ENCODE measurements at places on chromosomes 5 and 9.

GRCh38 chr9:33620738-33621439 lies 96.8 kb downstream of the ANKRD18B start:
- DNase-seq = no peak

- DNase-seq = no peak
Measured at GRCh38 chr5:17852740-17853139, 218.5 kb downstream of the TAF11L14 start.

GRCh38 chr9:130660683-130661450 lies 3.5 kb upstream of the PRDM12 start:
- DNase-seq = no peak

- DNase-seq = no peak
Measured at GRCh38 chr5:139696167-139696893, 48.2 kb downstream of the CXXC5 start.

DNA sequence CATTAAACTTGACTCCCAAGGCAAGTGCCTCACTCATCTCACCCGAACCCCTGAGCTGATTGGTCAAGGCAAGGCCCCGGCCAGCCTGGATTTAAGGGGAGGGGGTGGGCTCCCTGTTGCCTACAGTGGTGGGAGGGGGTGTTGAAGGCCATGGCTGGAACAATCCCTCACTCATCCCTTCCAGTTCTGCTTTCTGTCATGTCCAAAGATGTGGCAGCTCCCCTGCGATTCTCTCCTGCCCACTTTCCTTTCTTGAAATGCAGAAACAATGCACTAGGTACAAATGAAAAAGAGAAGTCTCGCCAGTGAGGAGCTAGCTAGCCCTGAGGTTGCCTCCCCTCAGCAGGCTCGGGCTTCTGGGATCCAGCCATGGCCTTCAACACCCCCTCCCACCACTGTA lies 240.9 kb downstream of the SYK start:
- DNase-seq = no peak

DNA sequence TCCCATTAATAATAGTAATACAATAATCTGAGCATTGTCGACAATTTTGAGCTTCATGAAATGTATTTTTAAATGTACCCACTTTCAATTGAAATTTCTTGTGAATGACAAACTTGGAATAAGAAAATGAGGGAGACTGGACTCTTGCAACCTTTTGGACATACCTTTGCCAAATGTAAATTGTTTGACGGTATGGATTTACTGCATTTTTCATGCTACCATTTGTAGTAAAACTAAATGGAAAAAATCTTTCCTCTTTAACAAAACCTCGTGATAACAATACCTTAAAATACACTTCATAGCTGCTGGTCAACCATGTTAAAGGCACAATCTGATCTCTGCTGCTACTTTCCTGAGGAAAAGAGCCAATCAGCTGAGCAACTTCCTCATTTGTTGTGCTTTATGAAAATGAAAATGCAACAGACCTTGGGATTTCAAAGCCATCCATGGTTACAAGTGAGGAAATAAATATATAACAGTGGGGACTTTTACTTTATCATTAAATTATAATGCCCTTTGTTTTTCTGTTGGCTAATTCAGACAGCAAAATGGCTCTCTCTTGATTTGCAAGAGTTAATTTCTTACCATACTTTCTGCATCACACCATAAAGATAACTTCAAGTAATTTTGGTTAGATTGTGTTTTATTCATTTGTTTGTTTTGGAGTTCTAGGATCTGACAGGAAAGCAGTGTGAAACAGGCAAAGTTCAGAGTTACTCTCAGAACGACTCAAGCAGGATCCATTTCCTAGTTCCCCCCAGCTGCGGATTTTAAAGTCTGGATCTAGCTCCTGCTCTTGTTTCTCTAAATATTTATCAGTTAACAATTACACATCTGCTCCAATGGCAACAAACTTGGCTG lies 1.1 kb downstream of the ALDH1A1 start:
- no peak for DNase-seq

DNA sequence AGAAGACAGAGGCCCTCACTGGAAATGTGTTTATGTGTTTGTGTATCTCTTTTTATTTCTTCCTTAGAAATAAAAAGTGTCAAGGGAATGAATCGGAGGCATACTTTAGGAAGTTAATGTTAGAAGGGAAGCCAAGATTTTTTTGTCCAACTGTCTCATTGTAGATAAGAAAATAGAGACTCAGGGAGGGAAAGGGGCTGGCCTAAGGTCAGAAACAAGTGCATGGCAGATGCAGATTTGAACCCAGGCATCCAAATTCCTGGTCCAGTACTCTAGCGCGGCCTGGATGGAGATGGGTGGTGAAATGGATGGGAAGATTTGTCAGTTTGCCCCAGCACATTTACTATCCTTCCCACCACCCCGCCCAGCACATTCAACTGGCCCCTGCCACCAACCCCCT lies 19.8 kb upstream of the TNIP1 start:
- no peak for DNase-seq

DNA sequence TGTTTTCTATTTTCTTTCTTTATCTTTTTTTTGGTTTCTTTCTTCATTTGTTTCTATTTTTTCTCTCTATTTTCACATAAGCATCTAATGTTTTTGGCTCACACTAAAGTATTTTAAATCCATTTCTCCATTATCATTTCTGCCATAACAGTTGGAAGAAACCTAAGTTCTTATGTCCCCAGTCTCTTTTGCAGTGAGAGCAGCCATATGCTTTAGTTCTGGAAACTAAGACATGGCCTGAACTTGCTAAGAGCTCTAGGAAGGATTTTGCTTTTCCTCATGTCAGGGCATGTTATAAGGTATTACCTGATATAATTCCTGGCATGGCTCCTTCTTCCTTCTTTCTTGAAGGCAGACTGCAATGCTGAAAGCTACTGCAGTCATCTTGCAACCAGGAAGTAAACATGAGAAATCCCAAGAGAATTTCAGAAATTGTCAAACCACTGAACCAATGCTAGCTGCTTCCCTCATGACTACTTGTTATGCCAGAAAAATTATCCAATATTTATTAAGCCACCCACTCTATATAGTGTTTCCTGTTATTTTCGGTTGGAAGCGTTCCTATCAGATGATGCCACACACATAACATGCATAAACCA lies 171.1 kb downstream of the TAF11L14 start:
- no peak for DNase-seq

DNA sequence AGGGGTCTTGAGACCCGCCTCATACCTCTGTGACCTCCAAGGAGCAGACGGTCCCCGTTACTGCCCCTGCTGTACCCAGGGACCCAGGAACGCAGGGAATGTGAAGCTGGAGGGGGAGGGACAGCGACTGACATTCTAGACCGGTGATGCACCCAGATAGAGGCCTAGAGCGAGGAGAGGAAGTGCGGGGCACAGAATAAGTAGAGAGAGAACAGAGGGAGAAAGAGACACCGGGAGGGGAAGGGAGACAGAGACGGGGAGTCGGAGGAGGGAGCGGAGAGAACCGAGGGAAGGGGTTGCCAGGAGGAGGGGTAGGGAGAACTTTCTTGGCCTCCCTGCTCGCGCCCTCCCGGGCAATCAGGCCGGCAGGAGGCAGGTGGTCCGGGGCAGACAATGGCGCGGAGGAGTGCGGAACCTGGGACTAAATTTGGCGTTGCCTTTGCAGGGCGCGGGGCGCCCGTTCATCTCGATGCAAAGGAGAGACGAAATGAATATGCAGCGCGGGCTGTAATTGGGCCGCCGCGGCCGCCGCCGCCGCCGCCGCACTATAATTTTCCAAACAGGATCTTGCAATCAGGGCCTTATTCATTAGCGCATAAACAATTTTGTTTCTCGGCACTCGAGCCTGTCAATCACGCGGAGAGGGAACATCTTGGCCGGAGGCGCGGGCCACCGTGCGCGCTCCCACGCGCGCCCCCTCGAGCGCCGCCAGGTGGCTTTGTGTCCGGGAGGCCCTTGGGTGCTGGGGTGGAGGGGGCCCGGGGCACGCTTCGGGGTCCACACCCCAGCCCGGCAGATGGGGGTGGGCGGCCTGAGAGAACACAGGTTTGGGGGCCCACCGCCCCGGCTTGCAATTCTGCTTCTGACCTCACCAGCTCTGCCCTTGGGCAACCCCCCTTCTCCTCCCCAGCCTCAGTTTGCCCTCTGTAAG lies 33.0 kb downstream of the NDUFA8 start:
- DNase-seq = no peak

GRCh38 chr9:126205265-126205664 lies 121.4 kb upstream of the MVB12B start:
- no peak for DNase-seq

GRCh38 chr5:86011937-86012336 lies 605.8 kb upstream of the COX7C start:
- DNase-seq = no peak

DNA sequence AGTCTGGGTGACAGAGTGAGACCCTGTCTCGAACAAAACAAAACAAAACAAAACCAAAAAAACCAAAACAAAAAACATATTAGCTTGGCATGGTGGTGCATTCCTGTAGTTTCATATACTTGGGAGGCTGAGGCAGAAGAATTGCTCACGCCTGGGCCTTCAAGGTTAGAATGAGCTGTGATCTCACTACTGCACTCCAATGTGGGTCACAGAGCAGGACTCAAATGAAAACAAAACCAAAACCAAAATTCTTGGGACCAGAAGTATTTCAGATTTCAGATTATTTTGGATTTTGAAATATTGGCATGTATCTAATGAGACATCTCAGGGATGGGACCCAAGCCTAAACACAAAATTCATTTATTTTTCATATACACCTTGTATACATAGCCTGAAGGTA lies 80.2 kb downstream of the TMC1 start:
- DNase-seq = no peak

Data from GM12865 (cell line).